Fibroblast of pulmonary artery (primary cell): ENCODE measurements at places on chromosomes 11 and 22.

GRCh38 chr22:38970551-38970950 lies 11.6 kb upstream of the APOBEC3B start:
- DNase-seq: no peak

DNA sequence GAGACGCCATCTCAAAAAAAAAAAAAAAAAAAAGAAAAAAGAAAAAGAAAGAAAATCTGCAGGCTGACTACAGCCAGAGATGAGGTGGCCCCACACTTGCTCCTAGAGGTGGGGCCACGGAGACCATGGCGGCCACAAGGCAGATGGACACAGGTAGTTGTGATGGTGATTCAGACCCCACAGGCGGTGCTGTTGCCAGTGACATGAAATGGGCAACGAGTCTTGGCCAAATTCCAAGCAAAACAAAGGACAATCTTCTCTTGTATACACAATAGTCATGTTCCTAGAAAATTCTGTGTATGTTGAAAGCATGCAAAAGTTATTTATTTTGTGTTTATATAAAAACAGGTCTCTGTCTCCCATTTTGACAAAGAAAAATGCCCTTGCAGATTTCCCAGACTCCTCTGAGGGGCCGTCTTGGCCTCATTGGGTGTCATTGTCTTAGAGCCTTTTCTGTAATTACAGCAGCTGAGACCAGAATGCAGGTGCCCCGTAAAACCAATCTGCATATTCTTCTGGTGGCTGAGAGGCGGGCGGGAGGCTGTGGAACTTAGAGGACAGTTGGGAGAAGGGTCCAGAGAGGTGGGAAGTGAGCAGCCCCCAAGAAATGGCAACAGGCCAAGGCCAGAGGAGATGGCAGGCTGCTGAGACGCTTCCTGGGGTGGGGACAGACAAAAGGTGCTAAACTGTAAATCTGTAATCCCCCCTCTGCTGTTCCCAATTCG lies 22.5 kb upstream of the DAGLA start:
- DNase-seq: peak; percentile 33

DNA sequence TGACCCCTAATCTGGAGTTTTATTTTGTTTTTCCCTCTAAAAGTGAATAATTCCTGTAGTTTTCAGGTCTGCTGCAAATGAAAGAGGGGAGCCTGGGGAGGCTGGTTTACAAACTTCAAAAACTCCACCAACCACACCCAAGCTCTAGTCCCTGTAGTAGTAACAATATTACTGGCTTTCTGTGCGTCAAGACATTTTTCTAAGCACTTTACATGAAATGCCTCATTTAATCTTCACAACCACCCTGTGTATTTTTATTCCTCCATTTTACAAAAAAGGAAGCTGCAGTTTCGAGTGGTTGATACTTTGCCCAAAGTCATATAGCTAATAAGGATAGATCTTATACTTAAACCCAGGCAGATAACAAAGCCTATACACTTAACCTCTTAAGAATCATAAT lies 23.5 kb downstream of the CTNND1 start:
- no peak for DNase-seq

DNA sequence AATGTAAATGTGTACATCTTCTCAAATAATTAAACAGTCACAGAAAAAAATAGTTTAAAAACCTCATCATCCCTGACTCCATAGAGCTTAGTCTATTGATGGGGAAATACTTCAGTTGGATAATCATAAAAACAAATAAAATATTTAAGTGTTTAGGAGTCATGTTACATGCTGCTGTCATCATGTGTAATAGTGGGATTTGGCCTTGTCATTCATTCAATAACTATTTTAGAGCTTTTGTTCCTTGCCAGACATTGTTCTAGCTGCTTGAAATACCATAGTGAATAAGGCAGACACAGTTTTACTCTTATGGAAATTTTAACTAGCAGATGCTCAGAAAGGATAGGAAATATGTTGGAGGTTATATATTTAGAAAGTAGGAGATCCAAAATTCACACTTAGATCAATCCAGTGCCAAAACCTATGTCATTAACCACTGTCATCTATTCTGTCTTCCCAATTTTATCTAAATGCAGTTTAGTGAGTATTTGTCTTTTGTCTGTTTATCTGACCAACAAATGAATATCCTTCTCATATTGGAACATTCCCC lies 324.7 kb downstream of the CASP12 start:
- peak; percentile 69 for DNase-seq

DNA sequence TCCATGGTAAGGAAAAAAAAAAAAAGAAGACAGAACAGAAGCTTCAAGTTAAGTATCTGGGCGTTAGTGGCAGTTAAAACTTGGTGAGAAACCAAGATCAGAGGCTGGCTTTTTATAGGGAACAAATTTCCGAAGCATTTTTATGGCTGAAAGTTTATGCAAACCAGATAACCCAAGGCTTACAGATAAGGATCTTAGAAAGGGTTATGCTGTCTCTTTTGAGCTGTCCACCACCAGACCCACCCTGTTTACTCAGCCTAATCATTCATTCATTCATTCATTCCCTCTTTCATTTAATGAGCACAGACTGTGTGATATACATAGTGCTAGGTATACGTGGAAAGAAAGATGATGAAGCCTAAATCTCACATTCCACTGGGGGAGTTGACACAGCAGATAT lies 89.5 kb downstream of the ME3 start:
- no peak for DNase-seq

GRCh38 chr11:2196970-2197770 lies 25.6 kb upstream of the TH start:
- peak; percentile 66 for DNase-seq

DNA sequence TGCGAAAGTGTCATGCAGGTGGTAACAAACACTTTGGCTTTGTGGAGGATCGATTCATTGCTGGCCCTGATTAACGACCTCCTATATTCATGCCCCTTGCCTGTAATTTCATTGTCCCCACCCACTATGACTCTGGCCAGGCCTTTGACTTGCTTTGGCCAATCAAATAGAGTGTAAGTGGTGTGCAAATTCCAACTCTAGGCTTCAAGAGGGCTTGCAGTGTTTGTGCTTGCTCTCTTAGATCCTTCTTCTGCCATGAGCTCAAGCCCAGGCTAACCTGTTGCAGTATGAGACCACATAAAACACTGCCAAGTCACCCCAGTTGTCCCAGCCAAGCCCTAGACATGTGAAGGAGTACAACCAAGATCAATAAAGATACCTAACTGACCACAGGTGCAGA lies 48.0 kb downstream of the RCN1 start:
- no peak for DNase-seq

DNA sequence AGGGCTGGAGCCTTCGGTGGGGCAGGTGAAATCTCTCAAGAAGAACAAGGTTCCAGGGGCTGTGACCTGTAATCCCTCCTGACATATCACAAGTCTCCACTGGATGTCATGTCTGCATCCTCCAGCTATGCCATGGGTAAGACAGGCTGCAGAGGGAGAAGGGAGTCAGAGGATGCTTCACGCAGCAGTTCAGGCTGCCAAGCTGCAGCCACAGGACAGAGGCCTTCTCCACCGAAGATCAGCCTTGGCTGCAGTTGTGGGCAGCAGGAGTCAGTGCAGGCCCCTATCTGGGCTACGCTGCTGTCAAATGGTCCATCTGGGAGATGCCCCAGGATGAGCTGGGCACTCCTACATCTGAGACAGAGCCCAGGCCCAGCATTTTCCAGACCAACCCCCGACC lies 25.0 kb downstream of the DKK3 start:
- no peak for DNase-seq

DNA sequence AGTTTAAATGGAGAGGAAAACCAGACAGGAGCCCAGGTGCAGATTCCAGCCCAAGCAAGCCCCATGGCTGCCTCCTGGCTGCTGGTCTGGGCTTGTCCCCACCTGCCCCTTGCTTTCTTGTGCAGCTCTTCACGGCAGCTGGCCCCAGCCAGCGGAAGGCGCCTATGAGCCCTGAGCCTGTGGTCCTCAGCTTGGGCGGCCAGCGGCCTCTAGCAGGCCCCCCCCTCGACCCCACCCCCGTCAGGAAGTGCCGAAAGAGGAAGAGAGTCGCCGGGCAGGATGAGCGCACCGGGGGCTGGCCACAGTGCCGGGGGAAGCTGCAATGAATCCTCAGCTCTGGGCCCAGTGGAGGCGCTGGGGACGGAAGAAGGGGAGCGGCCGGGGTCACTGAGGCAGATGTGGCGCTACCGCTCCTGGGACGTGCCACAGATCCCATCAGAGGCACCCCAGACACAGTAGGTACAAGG lies 2.1 kb upstream of the DGKZ start:
- DNase-seq: no peak

DNA sequence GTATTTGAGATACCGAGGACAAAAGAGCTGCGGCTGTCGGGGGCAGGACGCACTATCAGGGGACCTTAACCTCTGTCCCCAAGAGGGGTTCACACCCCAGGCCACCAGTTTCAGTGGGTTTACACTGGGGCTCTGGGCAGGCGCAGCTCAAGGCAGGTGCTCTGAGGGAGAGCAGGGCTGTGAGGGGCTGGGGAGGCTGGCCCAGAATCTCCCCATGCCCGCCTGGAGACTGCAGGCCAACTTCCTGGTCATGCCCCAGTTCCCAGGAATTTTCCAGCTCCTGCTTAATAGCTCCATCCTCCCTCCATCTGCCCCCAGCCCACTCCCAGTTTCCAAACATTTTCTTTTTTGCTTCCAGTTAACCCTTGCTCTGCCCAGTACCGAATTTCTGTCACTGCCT lies 7.6 kb upstream of the PGA3 start:
- no peak for DNase-seq

DNA sequence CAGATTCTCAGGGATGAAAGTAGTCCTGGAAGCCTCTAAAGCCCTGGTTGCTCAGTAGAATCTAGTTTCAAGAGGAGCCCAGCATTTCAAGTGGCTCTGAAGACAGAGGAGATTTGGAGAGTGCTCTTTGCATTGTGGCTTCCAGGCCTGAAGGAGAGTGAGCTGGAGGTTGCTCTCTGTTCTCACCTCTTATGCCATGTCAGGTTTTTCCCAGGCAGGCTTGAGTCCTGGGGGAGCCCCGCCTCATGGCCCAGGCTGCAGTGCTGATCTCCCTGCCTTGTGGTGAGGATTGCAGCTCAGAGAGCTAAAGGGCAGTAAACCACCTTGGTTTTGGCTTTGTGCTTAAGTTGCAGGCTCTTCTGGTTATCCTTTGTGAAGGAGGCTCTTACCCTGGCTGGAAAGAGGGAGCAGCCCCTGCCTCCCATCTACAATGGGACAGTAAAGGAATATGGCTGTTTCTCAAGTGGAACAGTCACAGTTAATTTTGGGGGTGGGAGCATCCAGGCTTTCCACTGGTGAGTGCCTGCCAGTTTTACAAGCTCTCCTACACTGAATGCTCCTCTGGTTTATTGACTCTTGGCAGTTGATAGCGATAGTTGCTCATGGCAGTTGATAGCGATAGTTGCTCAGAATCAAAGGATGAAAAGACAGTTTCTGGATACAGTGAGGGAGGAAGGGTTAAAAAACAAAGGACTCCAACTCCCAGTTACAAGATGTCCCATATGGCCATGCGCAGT lies 32.6 kb downstream of the RCOR2 start:
- DNase-seq: no peak

- DNase-seq: no peak
Measured at GRCh38 chr11:17770048-17770652, 35.6 kb downstream of the KCNC1 start.

- DNase-seq: no peak
Measured at GRCh38 chr11:112627588-112628045, 333.6 kb upstream of the NCAM1 start.

DNA sequence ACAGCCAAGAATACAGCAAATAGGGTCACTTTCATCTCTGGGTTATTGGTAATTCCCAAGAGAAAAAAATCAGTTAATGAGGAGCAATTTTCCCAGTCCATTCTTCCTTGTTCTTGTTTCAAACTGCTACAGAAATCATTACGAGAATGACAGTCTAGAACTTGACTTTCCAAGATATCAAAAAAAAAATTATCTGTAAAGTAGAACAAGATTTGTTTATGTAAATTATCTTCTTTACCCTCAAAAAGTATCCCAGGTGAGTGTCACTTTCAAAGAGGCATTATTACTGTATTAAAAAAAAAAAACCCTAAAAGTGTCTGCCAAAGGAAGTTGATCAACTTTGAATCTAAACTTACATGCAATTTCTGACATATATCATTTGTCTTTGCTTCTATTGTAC lies at the start of gene OR5W2:
TSS of gene OR5W2 (minus strand) at position 101 of the 400 bp plus-strand sequence. CDS start at position 101, 0 bp downstream.
- no peak for DNase-seq

- DNase-seq: no peak
Measured at GRCh38 chr11:107203656-107204055, 185.4 kb upstream of the GUCY1A2 start.

GRCh38 chr22:49735901-49736421 lies 91.7 kb downstream of the BRD1 start:
- no peak for DNase-seq

GRCh38 chr11:134592391-134592990 lies 180.4 kb upstream of the B3GAT1 start:
- peak; percentile 0 for DNase-seq

DNA sequence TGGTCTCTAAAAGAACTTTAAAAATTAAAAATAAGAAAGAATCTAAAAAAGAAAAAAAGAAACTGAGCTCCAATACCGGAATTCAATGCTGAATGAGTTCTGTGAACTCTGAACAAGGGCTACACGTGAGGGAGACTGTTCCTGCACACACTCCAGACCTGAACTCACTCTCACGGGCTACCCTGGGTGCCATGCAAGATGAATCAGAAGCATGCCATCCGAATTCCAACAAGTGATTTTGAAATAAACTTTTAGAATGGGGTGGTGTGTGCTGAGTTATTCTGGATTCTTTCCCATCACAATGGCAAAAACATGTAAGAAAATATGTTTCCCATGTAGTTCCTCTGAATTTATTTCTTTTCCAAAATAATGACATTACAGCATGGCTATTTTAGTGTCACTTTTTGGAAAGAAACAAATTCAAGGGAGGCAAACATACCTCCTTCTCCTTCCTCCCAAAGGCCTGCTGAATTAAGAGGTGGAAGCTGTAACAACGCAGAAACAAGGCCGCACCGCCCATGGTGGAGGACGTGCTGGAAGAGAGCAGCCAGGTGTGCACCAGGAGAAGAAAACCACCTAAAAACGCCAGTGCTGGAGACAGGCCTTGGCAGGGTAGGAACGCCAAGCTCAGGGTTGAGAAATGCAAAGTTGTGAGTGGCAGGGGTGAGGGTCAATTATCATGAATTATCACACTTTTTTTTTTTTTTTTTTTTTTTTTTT lies 63.2 kb upstream of the ARFGAP3 start:
- peak; percentile 44 for DNase-seq

- DNase-seq: no peak
Measured at GRCh38 chr11:22340701-22341587, 2.8 kb downstream of the SLC17A6 start.

DNA sequence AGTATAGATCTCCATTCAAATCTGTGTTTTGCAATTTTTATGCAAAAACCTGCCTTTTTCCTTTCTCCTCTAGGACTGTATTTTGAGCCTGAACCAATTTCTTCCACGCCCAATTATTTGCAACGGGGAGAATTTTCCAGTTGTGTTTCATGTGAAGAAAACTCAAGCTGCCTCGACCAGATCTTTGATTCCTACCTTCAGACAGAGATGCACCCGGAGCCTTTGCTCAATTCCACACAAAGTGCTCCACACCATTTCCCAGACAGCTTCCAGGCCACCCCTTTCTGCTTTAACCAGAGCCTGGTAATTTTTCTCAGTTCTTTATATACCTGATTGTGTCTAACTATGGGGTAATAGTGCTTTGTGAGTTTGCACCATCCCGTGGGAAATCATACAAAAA lies 8.0 kb downstream of the POU2AF3 start:
- DNase-seq: no peak

GRCh38 chr11:86790195-86790725 lies 10.1 kb upstream of the PRSS23 start:
- DNase-seq: no peak
